ENCODE measurements at places on chromosomes 7 and 10.

GRCh38 chr7:16130111-16131110, 290.9 kb downstream of the CRPPA start:
- no peak for DNase-seq

DNA sequence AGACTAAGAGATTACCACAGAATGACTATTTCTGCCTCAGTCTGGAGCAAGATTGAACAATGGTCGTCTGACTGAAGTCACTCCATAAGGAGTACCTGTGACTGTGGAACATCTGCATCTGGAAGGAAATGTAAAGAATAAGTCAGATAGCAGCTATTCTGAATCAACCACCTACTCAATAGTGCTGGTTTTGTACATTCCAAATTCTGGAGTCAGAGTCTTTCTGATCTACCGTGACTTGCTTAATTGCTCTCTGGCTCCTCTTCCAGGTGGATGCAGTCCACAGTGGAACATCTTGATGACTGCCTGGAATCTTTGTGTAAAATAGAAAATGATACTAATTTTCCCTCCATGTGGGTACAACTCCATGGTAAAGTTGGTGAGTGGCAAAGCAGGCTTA, 156.3 kb upstream of the SEMA3C start:
- DNase-seq, result no peak

DNA sequence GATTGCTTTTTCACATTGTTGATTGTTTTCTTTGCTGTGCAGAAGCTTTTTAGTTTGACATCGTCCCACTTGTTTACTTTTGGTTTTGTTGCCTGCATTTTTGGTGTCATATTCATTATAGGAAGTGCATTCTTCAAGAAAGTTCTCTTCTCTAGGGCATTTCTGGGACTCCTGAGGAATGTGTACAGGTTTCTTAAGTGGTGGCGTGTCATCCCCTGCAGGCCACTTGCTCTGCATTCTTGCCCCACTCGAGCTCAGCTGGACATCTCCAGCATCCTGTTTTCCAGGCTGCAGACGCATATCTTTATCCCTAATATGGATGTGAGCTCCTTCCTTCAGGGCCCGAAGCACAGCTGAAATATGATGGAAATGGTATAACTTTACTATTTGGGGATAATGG, 255.6 kb upstream of the HABP2 start:
- DNase-seq, result no peak

GRCh38 chr10:70232155-70232858, 922 bp downstream of the PPA1 start:
- peak; percentile 42 for DNase-seq

- DNase-seq, result no peak
These were observed 41.7 kb downstream of the TNPO3 start for GRCh38 chr7:129013048-129013724.

DNA sequence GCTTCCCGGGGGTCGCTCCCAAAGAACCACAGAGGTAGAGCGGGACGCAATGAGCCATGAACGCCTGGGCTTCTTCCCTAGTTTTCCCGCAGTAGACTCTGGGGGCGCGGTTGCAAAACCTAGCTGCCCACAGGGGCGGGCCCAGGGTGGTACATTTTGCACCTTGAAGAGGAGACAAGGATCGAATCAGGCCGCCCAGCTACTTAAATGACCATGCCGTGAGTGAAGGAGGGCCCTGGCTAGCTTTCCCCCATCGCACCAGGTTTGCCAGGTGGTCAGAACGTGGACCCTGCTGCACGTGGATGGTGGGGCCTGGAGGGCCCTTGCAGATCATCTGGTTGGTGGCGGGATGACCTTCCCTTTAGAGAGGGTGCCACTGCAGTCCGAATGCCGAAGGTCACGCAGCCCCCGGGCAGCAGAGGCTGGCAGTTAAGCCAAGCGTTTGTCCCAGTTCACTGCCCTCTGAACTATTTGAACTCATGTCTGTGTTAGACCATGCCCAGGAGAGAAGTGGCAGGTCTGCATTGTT, 604 bp upstream of the SHTN1 start:
- DNase-seq, result no peak

DNA sequence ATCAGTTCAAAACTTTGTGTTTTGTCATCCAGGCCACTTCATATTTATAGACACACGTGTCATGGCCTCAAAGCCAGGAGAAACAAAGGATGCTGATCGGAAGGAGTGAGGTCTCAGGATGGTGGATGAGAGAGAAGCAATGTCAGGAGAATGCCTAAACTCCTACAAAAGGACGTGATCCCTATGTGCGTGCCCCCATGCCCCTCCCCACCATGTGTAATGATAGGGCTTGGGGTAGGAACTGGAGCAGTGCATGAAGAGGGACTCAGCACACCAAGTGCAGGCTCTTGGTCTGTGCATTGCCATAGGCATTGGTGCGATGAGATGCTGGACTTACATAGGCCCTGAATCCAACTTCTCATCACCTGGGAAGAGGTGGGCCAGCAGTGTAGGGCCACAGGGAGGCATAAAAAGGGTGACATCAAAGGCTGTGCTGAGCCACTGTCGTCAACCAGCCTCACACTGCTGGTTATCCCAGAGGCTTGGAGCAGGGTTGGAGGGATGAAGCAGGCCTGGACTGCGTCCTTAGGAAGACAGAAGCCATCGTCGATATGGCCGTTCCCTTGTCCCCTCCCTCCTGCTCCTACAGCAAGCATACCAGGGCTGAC, 46.9 kb upstream of the GDF10 start:
- DNase-seq, result no peak

GRCh38 chr7:137395420-137395819, 51.9 kb upstream of the PTN start:
- peak; percentile 21 for DNase-seq

GRCh38 chr7:24898691-24899090, 81.3 kb downstream of the OSBPL3 start:
- no peak for DNase-seq

DNA sequence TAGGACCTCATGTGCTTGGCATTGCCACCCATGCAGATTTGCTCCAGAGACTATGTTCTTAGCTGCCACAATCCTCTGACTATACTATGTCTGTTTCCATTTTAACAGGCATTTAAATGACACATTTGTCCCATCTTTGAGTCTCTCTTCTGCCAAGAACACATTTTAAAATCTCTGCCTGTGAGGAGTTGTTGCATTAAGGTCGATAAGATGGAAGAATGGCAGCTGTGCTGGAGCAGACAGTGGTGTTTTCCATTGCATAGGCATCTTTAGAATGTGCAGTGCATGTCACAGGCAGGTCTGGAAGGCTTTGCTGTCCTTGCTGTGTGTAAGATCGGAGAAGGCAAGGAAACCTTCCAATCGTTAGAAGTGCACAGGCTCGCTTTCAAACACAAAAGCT, 70.9 kb upstream of the CELF2 start:
- no peak for DNase-seq

DNA sequence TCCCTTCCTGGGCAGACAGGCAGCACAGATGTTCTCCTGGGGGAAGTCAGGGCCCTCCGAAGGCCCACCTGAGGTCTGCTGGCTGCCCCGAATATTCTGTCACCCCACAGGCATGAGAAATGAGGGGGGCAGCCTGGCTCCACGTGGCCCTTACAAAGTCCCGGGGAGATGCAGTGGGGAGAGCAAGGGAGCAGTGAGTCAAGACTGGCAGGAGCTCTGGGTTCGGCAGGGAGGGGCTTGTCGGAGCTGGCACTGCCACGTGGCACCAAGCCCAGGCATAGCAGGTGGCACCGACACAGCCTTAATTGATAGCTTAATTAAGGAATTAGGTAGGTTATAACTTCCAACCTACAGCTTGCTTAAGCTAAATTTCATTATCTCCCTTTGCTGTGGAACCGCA, 163.9 kb downstream of the USP6NL start:
- DNase-seq, result peak; percentile 9

- DNase-seq, result no peak
These were observed 130.8 kb downstream of the ITGA8 start for GRCh38 chr10:15588635-15589508.

All from anterior cingulate cortex (tissue), 58 donors.